Muscle of back (tissue), 13 donors: ENCODE measurements at places on chromosomes 3 and 15. TPM values are rescaled to one million over a fixed set of nuclear protein-coding genes. Genes with fewer than 3 reads are reported as not detected.

DNA sequence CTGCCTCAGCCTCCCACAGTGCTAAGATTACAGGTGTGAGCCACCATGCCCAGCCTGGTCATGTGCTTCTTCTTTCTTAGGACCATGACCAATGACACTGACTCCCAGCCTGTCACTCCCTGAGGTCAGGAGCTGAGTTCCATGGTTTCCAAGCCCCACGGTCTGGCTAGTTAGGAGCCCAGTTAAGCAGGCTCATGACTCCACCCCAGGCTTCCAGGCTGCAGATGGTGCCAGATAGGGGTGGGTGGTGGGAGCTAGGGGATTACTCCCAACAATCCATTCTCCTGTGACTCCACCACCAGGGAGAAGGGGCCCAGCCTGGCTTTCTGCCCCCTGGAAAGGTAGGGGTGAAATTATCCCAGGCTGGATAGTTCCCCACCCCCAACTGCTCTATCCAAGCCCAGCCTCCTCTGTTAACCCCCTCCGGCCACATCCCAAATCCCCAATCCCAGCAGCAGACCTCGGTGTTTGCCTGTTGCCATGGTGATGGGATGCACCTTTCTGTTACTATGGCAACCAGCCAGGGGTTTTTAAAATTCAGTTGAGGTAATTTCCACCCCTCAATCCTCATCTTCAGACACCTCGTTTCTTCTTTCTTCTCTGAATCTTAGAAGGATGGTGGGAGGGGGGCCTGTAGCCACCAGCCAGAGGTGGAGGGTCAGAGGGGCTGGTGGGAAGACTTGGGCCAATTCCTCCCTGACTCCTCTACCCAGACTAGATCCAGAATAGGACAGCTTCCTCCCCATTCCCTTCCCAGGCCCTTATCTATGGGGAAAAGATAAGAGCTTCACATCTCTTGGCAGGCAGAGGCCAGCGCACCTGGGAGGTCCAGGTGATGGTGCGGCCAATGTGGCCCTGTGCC, 22.5 kb upstream of the SEMA3F start:
- DNase-seq, result no peak

DNA sequence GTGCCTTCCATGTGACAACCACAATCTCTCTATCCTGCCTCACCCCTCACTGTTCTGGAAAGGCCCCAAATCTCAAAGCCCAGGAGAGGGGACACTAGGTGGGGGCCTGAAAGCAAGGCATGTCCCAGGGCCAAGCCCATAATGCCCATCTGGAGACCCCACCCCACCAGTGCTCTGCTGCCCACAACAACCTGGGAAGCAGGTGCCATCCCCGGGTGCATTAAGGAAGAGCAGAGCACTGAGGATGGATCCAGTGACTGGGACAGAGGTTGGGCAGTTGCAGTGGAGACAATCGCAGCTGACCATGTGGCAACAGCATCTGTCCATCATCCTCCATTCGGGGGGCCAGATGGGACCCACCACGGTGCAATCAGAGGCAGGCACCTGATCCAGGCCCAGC, 106.2 kb upstream of the PRR20G start:
- DNase-seq, result no peak

The COPG1 gene
- 104 TPM for polyA plus RNA-seq

The SLC24A5 gene
- polyA plus RNA-seq, result 1.3 TPM

The SI gene
- polyA plus RNA-seq, result 0.22 TPM

DNA sequence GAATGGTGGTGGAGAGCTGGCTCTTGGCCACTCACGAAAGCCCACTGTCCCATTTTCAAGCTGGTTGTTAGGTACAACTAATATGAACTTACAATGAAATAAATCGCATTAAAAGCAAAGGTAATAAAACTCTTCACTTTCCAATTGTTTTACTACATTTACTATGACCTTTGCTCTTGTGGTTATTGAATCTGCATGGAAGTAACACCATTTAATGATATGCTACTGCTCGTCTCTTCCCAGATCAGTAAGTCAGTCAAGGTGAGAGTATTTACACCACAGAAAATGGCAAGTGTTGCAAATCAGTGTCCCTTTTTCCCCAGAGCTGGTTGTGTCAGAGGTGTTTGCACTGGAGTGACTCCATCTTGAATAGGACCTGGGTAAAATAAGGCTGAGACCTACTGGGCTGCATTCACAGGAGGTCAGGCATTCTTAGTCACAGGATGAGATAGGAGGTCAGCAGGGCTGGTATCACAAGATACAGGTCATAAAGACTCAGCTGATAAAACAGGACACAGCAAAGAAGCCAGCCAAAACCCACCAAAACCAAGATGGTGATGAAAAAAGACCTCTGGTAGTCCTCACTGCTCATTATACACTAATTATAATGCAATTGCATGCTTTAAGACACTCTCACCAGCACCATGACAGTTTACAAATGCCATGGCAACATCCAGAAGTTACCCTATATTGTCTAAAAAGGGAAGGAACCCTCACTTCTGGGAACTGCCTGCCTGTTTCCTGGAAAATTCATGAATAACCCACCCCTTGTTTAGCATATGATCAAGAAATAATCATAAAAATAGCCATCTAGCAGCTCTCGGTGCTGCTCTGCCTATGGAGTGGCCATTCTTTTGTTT, 57.6 kb downstream of the FRMD4B start:
- DNase-seq, result no peak

The EFL1 gene
- 11.2 TPM for polyA plus RNA-seq

The PTX3 gene
- 7.3 TPM for polyA plus RNA-seq

GRCh38 chr15:98884894-98885293, 122.7 kb downstream of the PGPEP1L start:
- no peak for DNase-seq

The LIPC gene
- 0.32 TPM for polyA plus RNA-seq

GRCh38 chr3:158671821-158672214, 630 bp downstream of the LXN start:
- DNase-seq, result peak; percentile 11

The GOLGA8J gene
- 0.38 TPM for polyA plus RNA-seq

The IGDCC3 gene
- 2.7 TPM for polyA plus RNA-seq

The CXCR6 gene
- 0.52 TPM for polyA plus RNA-seq

The DYNLT2B gene
- 15.8 TPM for polyA plus RNA-seq

GRCh38 chr3:43394041-43394554, 107.8 kb downstream of the SNRK start:
- DNase-seq, result peak; percentile 76

The OR5K2 gene
- polyA plus RNA-seq, result not detected

GRCh38 chr3:102025606-102026270, 176.4 kb downstream of the NFKBIZ start:
- DNase-seq, result no peak

The KBTBD13 gene
- 1.5 TPM for polyA plus RNA-seq

The TMEM207 gene
- polyA plus RNA-seq, result not detected

DNA sequence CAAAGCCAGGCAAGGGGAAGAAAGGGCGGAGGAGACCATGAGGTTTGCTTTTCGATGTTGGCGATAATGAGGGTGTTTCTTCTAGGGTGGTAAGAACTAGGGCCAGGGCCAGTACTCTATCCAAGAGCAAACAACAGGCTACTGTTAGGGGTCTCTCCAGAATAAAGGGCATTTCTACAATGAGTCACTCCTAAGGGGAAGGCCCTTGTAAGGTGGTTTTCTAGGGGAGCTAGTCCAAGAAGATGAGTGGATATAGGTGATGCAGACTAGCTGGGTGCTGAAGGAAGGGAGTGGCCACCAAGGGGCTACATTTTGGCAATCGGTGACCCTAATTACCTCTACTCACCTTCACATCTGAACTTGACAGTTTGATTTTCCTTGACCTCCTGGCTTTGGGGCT, 148.5 kb upstream of the HACD2 start:
- no peak for DNase-seq

DNA sequence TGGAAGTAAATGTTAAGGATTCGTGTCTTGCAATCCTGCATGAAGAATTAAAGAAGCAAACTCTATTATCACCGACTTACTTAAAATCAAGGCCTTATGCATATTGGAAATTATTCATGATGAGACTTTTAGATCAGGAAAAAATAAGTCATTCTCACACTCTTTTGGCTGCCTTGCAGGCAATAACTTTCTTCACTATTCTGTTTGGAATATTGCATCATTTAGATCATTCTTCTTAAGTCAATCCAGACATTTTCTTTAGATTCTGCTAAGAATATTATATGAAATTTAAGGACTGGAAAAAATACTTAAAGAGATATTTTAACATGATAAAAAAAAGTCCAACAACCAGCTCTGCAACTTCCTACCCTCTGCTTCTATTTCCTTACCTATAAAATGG, 245.4 kb downstream of the LRRN1 start:
- DNase-seq, result peak; percentile 36

DNA sequence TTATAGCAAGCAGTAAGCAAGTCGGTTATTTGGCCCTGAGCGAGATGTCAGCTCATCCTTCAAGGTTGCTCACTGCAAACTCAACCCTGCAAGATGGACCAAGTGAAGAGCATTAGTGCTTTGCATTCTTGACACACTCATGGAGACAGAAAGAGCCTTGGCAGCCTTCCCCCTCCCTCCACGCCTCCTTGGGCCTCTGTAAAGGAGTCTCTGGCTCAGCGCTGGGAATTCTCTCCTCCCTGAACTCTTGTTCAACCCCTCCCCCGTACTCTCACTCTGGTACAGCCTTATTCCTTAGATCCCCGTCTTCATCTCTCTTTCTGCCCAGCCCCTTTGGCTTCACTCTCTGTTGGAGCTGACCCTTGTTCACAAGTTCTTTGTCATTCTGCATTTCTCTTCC, 2.2 kb upstream of the CX3CR1 start:
- DNase-seq, result no peak

DNA sequence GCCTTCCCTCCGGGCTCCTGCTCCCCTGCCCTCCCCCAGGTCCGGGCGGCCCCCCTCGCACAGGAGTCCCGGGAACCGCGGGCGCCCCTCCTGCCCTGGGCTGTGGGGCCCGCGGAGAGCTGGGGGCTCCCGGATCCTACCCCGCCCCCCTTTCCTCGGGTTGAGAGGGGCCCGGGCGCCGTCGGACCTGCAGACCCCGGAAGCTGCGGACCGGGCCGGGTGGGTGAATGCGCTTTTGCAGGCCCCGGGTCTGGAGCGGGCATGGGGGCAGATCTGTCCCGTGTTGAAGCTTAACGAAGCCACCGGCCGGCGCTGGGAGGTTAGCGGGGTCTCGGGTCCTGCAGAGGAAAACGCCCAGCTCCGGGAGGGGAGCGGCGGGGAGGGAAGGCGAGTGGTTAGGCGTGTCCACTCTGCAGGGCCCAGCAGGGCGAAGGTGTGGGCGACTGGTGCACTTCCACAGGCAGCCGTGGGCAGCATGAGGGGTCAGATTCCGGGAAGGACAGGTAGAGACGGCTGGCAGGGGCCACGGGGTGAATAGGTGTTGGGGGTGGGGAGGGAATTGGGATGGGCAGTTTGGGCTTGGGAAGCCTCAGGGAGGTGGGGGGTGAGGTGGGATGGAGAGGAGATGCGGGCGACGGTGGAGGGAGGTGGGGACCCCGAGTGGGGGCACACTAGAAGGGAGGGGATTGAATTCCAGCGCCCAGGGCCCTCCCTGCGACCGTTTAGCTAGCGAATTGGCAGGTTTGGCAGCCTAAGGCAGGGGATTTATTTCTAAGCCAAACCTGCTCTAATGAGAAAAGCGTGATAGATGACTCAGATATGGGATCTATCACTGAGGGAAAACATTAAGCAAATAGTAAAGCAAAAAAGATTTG, 635 bp downstream of the CD276 start:
- DNase-seq, result peak; percentile 53

The PPM1L gene
- 10.6 TPM for polyA plus RNA-seq

The MESP2 gene
- 0.48 TPM for polyA plus RNA-seq

- DNase-seq, result no peak
These were observed 12.4 kb downstream of the RTP2 start for GRCh38 chr3:187689984-187690383.

GRCh38 chr15:66715720-66716655, 14.0 kb downstream of the SMAD6 start:
- no peak for DNase-seq

- peak; percentile 38 for DNase-seq
These were observed 45.6 kb upstream of the PAQR5 start for GRCh38 chr15:69253156-69253555.

The SUCLG2 gene
- polyA plus RNA-seq, result 36.6 TPM

DNA sequence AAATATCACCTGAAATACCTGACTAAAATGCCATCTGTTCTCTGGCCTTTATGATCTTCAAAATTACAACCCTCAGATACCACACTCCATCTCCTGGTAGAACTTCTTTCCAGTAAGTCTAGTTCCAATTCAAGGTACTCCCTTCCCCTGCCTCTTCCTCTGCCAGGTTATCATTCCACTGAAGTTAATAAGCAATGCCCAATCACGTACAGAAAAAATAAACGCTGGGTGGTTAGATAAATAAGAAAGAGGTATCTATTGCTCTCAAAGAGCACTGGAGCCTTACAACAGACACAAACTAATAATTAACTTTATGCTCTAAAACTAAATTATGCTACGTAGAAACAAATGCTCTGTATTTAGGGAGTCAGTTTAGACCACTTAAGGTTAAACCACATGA, 112.5 kb downstream of the MYO9A start:
- DNase-seq, result no peak

DNA sequence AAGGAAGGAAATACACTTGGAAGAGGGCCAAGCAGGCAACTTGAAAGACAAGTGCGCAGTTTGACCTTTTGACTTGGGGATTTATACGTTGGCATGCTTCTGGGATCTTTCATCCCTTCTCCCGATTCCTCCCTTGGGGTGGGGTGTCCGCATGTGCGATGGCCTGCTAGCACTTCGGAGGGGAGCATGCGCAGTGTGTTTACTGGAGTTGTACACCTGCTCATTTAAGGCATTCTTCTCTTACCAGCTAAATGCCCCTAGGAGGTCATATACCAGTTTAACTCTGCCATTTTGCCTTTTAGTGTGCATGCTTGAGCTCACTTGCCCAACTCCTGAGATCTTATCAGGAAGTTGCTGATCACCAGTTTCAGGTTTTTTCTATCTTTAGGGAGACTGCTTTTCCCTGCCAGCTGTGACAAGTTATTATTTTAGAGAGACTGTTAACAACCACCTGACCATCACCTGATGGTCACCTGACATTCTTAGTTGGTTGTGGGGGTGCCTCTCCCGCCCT, 63.5 kb downstream of the BFSP2 start:
- DNase-seq, result no peak

- no peak for DNase-seq
These were observed 35.6 kb upstream of the CCK start for GRCh38 chr3:42301446-42302175.

The LRRC3B gene
- 8.3 TPM for polyA plus RNA-seq

The CLSTN2 gene
- polyA plus RNA-seq, result 1.7 TPM

DNA sequence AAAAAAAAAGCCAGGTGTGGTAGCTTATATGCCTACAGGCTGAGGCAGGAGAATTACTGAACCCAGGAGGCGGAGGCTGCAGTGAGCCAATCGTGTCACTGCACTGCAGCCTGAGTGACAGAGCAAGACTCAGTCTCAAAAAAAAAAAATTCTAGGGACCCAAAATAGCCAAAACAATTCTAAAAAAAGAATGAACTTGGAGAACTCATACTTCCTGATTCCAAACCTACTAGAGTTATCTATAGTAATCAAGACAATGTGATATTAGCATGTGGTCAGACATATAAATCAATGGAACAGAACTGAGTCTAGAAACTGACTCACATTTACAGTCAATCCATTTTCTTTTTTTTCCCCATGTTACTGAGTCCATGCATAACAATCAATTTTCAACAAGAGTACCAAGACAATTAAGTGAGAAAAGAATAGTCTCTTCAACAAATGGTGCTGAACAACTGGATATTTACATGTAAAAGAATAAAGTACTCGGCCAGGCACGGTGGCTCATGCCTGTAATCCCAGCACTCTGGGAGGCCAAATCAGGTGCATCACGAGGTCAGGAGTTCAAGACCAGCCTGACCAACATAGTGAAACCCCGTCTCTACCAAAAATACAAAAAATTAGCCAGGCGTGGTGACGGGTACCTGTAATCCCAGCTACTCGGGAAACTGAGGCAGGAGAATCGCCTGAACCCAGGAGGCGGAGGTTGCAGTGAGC, 11.9 kb downstream of the PRKAR2A start:
- no peak for DNase-seq
